ENCODE measurements at places on chromosomes 5 and 9.

GRCh38 chr5:54081415-54081814 lies 229.0 kb downstream of the ARL15 start:
- DNase-seq, result no peak

GRCh38 chr9:107874137-107874536 lies 384.6 kb upstream of the KLF4 start:
- no peak for DNase-seq

DNA sequence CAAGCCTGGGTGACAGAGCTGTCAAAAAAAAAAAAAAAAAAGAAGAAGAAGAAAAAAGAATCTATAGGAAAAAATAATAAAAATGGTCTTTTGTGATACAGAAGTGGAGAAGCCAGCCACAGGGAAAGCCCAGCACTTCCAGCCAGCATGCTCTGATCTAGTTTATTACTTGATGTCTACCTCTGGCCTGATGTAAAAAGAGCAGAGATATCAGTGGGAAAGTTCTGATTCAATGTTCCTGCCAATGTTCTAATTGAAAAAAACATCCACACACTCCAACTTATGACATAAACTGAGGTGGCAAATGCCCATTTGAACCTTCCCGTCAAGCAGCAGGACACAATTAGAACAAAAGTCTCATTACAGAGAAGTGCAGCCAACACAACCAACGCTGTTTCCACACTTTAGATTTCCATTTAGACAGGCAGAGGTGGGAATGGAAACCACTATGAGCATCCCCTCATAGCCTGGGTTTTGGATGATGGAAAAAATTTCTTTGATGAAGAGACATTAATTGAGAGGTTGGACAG lies 5.7 kb downstream of the RBM18 start:
- DNase-seq, result no peak

DNA sequence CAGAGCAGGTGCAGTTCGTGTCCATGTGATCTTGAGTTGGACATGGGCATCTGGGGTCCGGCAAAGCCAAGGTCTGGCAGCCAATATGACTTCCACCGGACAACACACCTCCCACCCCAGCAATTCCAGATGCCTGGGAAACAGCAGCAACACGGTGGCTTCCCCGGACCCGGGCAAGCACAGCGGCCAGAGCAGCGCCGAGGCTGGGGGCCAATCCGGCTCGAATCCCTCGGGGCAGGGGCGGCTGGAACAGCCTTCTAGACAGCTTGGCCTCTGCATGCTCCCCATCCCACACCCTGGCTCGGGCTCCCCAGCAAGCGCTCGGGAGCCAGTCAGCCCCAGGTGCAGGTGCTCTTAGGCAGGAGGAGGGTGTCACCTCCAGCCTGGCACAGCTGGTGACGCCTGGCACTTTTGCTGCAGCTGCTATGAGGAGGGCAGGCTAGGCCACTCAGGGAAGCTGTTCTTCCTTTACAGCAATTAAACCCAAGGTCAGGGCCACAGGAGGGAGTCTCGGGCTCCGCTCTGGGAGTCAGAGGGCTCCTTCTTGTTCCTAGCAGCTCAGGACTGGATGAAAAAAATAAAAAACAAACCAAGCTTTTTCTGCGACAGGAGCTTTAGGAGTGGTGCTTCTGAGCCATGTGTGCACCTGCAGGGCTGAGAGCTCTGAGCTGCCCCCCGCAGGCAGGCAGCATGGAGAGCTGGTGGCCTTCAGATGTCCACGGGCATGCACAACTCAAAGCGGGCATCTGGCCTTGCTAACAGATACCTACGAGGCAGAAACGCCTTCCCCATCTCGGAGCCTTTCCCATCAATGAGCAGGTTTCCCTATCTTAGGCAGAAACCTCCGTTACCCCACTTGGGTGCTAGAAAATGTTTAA lies 28.2 kb downstream of the DBH start:
- DNase-seq, result no peak

DNA sequence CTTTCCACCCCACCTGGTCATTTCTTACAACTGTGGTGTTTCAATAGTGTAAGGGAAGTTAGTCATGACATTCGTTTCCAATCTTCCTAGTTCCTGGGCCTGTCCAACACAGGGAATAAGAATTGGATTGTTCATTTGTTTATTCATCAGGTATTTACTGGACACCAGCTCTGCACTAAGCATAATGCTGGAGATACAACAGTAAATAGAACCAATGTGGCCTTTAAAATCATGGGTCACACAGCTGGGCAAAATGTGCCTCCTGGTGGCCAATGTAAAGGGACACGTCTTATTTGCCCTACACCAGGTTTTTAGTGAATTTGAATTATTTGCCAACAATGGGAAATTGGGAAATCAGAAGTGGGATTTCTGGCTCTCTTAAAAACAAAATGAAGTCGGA lies 10.4 kb downstream of the ABLIM3 start:
- DNase-seq, result no peak

DNA sequence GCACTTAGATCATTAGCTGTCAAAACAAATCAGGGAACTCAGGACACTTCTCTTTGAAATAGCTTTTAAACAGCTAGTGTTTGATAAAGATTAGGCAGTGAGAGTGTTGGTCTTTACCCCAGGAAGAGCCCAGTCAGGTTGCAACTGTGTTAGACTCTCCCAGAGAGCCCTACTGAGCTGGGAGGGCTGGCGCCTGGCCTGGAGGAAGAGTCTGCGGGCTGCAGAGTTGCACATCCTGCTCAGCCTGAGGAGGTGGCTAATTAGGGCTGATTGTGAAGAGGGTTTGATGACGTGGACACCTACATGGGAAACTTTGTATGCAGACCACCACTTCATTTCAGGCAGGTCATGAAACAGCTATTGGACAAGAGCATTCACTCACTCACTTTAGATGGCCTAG lies 112.0 kb downstream of the TMEM174 start:
- DNase-seq, result no peak

DNA sequence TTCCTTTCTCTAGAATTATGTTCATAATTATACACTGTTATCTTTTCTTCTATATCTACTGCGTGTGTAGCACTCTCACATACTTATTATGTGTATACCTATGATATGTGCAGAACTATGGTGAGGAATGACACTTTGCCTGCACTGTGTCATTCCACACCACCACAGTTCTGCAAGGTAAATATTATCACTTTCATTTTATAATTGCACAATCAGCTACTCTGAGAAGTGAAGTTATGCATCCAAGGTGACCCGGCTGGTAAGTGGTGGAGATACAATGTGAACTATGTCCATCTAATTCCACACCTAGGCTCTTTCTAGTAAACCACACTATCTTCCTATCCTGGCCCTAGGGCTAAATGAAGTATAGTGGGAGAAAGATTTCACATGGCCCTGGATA lies 170.1 kb upstream of the ATP10B start:
- no peak for DNase-seq

GRCh38 chr5:77852514-77853352 lies 76.6 kb upstream of the TBCA start:
- no peak for DNase-seq

DNA sequence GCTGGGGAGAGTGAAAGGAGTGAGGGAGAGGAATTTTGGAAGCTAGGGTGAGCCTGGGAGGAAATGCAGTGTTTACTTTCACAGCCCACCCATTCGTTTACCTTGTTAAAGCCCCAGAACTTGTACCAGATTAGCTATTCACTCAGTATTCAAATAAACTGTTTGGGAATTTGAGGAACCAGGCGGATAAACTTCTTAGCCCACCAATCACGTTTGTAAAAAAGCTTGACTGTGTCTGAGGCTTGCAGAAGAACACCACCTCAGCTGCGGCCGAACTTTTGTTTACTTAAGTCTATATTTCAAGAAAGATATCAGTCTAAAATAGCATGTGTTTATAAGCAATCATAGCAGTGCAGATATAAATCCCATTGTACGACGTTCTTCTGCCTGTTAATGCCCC lies 5.2 kb upstream of the TLE1 start:
- no peak for DNase-seq

GRCh38 chr5:10321882-10322281 lies 14.2 kb upstream of the CMBL start:
- no peak for DNase-seq

GRCh38 chr5:75192264-75192663 lies 44.4 kb downstream of the ANKRD31 start:
- no peak for DNase-seq

DNA sequence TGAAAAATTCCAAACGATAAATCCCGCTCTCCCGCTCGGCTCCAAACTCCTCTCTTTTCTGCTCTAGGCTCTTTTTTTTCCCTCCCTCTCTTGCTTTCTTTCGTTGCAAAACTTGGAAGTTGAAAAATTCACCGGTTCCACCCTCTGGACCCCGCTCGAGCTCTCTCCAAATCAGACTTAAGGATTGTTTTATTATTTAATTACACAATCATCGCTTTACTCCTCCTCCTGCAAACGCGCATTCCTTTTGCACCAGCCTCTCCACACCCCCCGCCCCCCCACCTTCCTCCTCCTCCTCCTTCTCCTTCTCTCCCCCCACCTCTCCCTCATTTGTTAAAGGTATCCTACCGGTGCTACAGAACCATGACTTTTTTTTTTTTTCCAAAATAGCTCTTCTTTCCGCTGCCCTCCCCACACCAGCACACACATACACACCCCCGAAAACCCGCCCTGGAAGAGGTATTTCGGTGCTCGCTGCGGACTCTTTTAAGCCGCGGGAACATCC lies 535 bp upstream of the NFIB start:
- no peak for DNase-seq

- DNase-seq, result no peak
These were observed 30.0 kb downstream of the KDM4C start for GRCh38 chr9:6787793-6788161.

- no peak for DNase-seq
These were observed 34.1 kb downstream of the SLC6A3 start for GRCh38 chr5:1411099-1411498.

GRCh38 chr5:149450199-149450598 lies 71.1 kb upstream of the IL17B start:
- DNase-seq, result no peak

- DNase-seq, result no peak
These were observed 360.7 kb upstream of the CDH10 start for GRCh38 chr5:25005431-25005830.

- no peak for DNase-seq
These were observed 638 bp downstream of the DIRAS2 start for GRCh38 chr9:90641884-90642487.

DNA sequence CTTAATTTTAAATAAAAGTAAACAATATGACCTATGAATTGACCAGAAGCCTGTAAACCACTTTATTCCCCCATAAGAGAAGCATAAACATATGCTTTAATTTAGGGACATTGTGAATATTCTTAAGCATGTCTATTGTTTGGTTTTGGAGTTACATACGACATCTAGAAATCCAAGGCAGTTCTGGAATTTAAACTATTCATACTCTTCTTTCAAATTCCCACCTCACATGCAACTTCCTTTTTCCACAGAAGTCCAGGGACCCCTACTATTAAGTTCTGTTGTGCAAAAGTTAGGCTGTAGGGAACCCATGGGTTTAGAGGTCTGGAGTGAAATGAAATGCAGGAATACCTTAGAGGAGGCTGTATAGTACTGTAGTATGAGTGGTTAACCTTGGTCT lies 2.1 kb downstream of the RIC1 start:
- DNase-seq, result no peak

GRCh38 chr5:94812232-94812631 lies 193.8 kb downstream of the SLF1 start:
- no peak for DNase-seq

- no peak for DNase-seq
These were observed 40.8 kb downstream of the ADAMTS2 start for GRCh38 chr5:179304466-179304865.

DNA sequence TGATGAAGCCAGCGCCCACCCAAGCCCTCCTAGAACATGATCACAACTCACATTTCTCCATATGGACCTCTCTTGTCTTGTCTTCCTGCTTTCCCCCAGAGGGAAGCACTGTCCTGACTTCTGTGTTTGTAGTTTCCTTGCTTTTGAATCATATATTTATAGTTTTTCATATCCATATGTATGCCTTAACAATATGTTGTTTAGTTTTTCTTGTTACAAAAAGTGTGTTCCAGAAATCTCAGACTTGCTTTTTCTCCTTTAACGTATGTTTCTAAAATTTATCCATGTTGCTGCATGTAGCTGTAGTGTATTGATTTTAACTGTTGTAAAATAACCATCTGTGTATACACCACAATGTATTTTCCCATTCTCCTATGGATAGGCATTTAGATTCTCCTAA lies 182.0 kb upstream of the SMIM23 start:
- DNase-seq, result no peak

GRCh38 chr9:5839572-5839902 lies 6.6 kb upstream of the ERMP1 start:
- DNase-seq, result no peak

DNA sequence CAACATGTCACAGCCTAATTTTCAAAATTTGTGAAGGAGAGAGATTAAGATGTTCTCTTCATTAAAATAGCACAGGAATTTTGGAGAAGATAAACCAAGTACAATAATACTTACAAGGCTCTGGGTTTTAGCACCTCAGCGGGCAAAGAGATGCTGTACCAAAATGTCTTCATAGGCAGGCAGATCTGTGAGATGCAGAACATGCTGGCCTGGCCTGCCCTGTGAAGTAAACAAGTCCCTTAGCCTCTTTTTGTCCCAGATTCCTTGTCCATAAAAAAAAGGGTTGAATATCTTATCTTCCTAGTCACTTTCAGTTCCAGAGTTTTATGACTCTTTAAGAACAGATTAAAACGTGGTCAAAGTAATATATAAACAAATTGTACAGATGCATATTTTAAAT lies 53.0 kb upstream of the C6 start:
- no peak for DNase-seq

DNA sequence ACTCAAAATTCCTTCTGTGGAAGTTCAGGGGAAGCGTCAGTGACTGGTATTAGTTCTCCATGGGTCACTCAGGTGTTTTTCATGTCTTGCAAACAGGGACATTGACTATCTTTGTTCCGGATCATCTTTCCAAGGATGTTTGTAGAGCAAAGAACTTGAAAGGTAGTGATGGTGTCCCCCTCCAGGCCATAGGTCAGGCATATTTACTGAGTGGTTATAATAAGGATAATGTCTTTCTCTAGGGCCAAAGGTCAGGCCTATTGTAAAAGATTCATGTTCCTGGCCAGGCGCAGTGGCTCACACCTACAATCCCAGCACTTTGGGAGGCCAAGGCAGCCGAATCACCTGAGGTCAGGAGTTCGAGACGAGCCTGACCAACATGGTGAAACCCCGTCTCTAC lies 614.8 kb downstream of the KIF4B start:
- no peak for DNase-seq

- DNase-seq, result no peak
These were observed 446.4 kb upstream of the PTGER4 start for GRCh38 chr5:40233268-40233667.

- no peak for DNase-seq
These were observed 95.0 kb upstream of the PRR16 start for GRCh38 chr5:120368923-120369715.

- DNase-seq, result no peak
These were observed 147.5 kb downstream of the CAVIN4 start for GRCh38 chr9:100725371-100725770.
